ENCODE measurements at places on chromosomes 4 and X.

DNA sequence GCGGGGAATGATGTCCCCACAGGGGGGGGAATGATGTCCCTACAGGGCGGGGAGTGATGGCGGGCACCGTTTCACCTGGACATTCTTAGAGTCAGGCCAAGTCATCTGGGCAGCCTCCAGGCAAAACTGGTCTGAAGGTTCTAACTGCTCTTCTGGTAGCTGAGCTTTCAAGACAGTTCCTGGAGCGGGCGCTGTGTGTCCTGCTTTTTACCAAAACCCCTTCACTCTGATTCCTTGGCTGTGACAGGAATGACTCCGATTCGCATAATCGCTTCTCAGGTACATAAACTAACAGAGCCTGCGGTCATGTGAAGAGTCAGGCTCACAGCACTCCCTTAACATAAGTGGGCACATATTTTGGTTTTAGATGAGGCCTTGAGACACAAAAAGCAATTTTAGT is 836.0 kb downstream of the TRIML1 start:
- no peak for DNase-seq

DNA sequence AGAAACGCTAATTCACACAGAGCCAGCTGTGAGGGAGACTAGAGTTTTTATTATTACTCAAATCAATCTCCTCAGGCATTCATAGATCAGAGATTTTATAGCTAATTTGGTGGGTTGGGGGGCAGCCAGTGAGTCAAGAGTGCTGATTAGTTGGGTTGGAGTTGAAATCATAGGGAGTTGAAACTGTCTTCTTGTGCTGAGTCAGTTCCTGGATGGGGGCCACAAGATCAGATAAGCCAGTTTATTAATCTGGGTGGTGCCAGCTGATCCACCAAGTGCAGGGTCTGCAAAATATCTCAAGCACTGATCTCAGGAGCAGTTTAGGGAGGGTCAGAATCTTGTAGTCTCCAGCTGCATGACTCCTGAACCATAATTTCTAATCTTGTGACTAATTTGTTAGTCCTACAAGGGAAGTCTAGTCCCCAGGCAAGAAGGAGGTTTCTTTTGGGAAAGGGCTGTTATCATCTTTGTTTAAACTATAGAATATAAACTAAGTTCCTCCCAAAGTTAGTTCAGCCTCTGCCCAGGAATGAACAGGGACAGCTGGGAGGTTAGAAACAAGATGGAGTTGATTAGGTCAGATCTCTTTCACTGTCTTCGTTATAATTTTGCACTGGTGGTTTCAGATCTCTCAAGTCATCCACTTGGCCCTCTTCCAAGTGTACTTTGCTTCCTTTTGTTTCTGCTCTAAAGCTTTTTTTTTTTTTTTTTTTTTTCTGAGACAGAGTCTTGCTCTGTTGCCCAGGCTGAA is 5.4 kb upstream of the NAA11 start:
- DNase-seq, result no peak

DNA sequence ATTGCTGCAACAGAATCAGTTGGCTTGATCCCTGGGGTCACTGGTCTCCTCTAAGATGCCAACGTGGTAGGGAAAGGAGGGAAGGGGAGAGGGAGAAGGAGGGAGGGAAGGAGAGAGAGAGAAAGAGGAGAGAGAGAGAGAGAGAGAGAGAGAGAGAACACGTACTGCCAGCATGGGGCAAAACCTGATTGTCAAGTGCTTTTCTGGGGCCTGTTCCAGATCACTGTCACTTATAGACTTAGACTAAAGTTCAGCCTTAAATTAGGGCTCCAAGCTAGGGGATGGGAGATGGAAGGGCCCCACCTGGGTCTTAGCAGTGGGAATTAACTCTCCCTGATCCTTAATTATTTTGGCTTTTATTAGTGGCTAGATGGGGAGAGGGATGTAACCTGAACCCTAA is 12.9 kb downstream of the SHROOM4 start:
- DNase-seq, result no peak

DNA sequence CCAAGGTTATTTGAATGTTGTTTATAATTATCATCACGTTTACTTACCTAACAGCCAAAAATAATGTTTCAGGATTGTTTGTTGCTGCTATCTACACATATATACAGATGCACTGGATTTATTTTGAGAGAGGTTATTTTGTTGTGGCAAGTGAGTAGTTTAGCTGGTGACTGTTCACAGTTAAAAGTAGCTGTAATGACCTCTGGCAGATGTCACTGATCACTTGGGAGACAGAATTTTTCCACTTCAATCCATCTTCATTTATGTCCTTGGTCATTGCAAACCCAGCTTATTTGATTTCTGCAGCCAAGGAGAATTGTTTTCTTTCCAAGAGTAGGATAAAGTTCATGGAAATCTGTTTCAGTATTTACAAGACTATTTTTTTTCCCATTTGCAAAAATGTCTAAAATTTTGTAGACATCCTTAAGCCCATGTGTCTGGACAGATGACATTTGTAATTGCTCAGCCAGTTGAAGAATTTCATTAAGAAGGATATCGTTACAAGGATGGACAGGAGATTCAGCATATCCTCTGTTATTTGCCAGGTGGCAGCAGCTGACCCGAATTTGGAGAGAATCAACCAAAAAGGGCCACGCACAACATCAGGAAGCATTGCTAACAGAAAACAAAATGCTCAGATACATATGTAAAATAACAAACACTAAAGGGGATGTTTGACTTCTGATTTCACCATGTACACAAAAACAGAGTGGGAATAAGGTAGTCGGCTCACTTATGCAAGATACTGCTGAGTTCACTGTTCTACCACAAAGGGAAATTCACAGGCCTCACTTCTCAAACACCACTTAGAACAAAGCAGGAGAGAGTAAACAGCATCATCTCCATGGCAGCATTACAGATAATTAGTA is 64.5 kb downstream of the GPRIN3 start:
- no peak for DNase-seq

DNA sequence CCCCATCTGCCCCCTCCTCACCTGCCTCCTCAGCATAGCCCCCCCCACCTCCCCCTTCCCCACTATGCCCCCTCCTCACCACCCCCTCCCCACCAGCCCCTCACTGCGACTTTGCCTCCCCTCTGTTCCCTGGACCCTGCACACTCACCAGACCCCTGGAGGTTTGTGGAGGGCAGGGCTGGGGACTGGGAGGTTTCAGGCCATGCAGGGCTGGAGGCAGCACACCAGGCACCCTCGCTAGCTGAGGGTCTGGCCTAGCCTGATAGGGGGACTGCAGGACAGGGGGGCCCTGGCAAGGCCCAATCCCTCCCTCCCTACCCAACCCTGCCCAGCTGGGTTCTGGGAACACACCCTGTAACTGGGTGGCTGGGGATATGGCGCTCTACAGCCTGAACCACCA is 28.0 kb downstream of the TACC3 start:
- no peak for DNase-seq

DNA sequence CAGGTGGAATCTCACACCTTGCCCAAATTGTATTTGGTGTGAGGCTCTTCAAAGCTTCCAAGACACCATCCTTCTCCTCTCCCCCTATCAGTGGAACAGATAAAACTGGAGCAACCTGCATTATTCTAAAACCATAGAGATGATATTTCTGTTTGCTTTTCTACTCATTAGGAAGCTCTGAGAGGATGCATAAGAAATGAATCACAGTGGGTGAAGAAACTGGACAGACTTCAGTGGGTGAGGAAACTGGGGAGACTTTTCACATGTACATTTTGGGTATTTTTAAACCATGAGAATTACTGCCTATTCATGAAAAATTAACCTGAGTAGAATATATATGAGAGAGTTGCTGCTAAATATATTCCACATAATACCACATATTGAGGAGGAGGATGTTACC is 16.4 kb downstream of the HAND2 start:
- no peak for DNase-seq

GRCh38 chrX:1163231-1163630 is 49.2 kb downstream of the CRLF2 start:
- DNase-seq, result no peak

- no peak for DNase-seq
Observed at GRCh38 chr4:147463065-147463464, 17.8 kb upstream of the EDNRA start.

DNA sequence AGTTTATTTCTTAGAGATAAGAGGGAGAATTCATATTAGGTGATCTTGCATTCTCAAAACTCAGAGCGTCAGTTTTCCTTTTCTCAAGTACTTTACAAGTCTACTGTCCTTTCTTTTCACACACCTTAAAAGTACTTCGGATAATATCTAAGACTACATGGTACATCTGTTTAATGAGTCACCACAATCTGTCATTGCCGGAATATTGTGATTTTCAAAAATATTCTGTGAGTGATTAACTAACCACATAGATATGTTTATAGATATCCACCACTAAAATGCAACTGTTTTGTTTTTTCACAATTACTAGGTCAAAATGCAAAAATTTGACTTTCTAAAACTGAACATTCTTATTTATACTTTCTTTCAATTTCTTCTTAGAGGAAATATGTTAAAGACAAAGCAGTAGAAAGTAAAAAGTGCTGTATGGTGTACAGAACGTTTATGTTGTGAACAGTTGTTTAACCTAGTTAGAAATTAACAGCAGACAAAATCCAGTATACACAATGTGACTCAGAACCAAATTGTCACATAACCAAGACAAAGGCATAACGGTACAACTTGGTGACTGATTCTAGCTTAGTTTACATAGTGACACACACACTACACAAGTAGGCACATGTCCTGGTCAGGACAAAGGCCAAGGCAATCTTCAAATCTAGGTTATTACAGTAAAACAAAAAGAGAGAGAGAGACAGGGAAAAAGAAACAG is 482.9 kb downstream of the NAF1 start:
- DNase-seq, result no peak

DNA sequence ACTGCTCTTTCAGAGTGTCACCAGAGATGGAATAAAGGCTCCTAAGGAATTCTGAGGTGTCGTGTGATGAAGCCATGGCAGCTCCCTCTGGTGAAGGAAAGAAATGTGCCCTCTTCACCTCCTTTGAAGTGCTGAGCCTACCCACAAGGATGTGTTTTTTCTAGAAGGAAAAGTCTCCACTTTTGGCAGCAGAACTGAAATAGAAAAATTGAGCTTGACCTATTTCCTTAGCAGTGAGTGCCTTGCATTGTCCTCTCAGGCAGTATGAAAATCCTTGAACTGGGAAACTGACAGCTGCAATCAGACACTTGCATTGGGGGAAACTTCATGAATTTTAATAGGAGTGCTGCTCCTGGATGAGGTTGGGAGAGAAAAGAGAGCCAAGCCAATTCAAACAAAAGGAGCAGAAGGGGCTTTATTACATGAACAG is 95.2 kb downstream of the DCLK2 start:
- no peak for DNase-seq

GRCh38 chrX:19579485-19579884 is 64.2 kb upstream of the MAP3K15 start:
- no peak for DNase-seq

- no peak for DNase-seq
Observed at GRCh38 chr4:3335982-3336381, 43.2 kb downstream of the RGS12 start.

GRCh38 chr4:110620691-110621327 is 2.1 kb downstream of the PITX2 start:
- no peak for DNase-seq

- no peak for DNase-seq
Observed at GRCh38 chr4:26237916-26238315, 82.9 kb upstream of the RBPJ start.

GRCh38 chr4:167622481-167623240 is 388.4 kb upstream of the SPOCK3 start:
- peak; percentile 72 for DNase-seq

DNA sequence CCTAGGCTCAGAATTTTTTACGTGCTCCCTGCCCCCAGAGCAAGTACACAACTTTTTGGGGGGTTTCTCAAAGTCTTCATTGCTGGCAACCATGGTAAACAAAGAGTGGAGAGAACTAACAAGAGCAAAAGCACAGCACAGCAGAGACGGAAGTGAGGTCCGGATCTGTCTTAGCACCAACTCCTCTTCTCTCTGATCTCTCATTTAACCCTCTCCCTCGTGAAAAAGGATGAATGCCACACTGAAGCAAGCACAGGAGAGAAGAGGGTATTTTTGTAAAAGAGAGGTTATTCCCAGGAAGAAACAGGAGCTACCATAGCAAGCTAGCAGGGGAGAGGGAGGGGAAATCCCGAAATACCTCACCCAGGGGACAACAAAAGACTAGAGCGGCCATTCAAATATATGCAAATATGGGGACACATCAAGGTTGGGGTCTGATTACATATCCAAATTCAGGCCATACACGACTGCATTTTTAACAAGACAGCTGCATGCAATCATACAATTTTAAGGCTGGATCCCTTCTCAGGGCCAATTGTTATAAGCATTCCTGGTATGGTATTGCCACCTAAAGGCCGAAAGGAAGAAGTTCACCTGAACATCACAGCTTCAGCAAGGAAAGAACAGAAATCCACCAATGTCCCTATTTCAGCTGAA is 46.6 kb downstream of the CD40LG start:
- no peak for DNase-seq

DNA sequence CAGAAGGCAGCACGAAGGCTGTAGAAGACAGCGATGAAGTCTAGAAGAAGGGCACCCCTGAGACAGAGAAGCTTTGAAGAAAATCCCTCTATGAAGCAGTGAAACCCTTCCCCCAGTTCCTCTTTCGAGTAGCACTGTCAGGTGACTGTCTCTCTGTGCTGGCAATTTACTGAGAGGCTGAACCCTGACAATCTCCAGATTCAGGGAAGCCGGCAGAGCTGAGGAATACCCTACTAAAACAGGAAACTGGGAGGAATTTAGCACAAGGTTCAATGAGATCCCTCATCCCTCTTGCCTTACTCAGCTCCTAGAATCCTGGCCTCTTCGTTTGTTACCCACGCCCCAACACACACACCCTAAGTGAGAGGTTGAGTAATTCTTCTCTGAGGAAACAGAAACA is 239.7 kb upstream of the NOCT start:
- no peak for DNase-seq

GRCh38 chr4:27714073-27714472 is 853.4 kb downstream of the STIM2 start:
- DNase-seq, result no peak
